ENCODE measurements at places on chromosomes 2 and 18.

GRCh38 chr2:121862286-121862685 lies 106.8 kb downstream of the TSN start:
- no peak for DNase-seq

GRCh38 chr18:63588909-63589308 lies 1.8 kb downstream of the SERPINB13 start:
- DNase-seq: no peak

DNA sequence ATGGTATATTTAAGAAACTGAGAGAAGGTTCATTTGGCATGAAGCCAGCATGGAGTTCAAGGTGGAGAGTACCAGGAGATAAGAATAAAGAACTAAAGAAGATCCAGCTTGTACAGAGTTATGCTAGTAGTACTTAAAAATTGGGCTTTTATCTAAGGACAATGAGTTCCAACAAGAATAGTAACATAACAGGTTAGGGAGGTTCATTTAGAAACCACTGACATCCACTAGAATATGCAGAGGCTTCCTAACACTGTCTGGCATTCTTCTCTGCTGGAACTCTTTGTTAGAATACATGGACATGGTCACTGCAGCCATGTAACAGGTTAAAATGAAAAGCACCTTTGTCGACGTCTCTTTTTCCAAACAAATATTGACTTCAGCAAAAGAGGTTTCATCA lies 42.6 kb upstream of the DSC1 start:
- DNase-seq: no peak

GRCh38 chr2:173747035-173747434 lies 218.1 kb downstream of the SP3 start:
- DNase-seq: no peak

GRCh38 chr2:118225666-118226065 lies 137.4 kb downstream of the INSIG2 start:
- no peak for DNase-seq

DNA sequence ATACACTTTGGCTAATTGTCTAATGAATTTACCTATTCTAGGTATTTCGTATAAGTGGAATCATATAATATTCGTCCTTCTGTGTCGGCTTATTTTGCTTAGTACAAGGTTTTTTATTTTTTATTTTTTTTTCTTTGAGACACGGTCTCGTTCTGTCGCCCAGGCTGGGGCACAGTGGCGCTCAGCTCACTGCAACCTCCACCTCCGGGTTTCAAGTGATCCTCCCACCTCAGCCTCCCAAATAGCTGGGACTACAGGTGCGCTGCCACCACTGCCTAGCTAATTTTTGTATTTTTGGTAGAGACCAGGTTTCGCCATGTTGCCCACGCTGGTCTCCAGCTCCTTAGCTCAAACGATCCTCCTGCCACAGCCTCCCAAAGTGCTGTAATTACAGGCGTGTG lies 38.2 kb downstream of the PCBP1 start:
- no peak for DNase-seq

DNA sequence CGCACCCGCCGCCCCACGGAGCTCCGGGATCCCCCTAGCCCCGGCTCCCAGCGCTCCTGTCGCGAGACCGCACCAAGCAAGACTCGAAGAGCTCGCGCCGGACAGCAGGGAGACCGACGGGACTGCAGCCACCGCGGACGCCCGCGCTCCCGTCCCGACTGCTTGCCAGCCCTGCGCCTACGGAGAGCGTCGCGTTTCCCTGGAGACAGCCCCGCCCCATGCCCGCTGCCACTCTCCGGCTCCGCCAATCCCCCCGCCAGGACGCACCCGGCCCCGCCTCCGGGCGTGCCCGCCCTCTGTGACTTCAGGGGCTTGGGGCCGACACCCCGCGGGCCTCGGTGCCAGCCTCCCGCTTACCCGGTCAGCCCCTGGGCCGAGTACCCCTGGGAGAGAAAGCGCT lies at the start of gene ANKMY1:
Gene ANKMY1, minus strand, starts transcription at position 181 of the 400 bp plus-strand sequence. CDS start 653 bp downstream, outside the sequence.
- DNase-seq: peak; percentile 58

DNA sequence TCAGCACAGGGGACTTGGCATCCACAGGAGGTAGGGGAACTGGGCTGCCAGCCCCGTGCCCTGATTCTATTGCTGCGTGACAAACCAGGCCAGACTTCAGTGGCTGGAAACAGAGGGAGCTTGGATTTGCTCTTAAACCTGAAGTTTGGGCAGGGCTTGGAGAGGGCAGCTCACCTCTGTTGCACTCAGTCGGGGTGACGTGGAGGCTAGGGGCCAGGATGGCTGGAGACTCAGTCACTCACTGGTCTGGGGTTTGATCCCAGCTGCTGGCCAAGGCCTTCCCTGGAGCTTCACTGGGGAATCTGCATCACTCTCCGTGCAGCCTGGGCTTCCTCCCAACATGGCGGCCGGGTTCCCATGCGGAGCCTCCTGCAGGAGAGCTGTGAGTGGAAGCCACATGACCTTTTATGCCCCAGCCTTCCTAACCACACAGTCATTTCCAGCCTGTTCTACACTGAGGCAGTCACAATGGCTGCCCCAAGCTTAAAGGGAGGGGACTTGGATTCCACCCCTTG lies 175.2 kb upstream of the HDAC4 start:
- no peak for DNase-seq

DNA sequence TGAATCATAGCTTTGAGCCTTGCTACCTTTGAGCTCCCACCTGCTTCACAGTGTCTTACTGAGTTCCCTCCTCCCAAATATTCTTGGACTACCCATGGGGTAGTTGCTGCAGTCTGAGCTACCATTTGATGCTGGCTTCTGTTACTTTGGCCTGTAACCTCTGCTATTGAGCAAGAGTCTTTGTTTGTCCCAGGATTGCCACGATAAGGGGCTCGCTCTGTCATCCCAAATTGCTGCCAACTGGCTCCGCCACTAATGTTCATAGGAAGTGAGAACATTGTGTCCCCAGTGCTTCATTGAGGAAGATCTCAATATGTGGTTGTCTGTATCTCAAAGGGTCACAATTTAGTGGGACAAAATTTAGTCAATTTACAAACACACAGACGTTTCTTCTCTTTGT lies 103.8 kb downstream of the TRIM43 start:
- no peak for DNase-seq

DNA sequence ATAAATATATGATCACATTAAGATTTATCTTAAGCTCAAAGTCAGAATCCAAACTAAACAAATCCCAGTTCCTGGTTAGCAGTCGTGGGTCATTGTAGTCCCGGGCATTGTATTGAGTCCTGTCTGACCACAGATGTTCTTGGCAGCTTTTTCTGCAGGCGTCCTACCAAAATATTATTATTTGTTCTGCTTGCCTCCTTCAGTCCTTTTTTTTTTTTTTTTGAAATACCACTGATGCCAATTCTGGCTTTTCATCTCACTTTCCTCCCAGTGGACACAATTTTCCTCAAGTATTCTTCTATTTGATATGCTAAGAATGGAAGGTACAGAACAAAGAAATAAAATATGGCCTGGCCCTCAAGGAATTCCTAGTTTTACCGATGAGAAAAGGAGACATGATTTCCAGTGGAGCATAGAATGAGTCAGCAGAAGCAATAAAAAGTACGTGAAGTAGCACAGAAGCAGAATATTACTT lies 151.6 kb downstream of the CSRNP3 start:
- no peak for DNase-seq

DNA sequence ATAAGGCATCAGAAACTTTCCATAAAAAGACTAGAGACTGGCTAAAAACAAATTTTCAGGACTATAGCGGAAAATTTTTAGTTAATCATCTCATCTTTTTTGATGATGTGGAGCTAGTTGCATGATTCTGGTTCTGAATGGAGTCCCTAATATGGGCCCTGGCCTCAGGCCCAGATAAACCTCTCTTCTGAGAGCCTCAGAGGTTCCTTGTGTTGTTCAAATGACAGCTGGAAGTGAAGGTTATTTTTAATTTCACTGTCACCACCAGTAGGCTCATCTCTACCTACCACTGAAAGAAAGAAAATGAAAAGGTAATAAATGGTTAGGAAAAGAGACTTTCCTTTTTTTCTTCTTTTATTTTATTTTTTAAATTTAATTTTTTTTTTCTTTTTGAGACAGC lies 75.9 kb downstream of the EVA1A start:
- no peak for DNase-seq

GRCh38 chr18:3610813-3611212 lies 160.8 kb downstream of the TGIF1 start:
- DNase-seq: no peak

DNA sequence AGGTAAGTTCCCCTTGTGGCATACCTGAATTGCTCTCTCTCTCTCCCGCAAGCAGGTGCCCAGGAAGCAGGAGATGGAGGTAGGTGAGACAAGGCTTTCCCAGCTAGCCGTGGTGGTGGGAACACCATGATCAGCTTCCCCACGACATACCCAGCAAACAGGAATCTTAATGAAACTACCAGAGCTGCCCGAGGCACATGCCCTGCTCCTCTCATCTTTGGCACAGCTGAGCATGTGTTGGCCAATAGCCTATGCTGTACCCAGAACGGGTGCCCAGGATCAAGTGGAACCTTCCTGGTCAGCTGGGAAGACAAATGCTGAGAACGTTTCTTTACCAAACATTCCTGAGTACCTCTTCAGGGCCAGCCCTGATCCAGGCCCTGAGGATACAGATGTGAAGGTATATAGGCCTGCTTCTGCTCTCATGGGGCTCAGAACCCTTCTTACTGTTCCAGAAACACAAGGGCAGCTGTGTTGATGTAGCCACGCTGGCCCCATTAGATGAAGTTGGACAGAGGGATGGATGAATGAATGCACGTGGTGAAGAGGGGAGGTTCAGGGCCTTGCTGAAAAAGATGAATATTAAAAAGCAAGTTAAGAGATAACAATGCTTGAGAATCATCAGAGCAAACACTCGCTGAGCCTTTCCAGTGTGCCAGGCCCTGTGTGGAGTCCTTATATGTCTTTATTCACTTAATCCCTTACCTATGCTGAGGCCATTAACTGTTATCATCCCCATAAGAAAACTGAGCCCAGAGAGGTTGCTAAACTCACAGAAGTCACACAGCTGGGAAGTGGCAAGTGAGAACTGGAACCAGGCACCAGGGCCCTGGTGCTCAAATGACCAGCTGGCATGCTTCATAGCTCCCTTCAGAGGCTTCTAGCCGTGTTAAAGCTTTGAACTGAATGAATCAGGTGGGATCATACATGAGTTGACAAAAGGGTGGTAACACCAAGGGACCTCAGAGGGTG lies 68.8 kb upstream of the TMEM247 start:
- no peak for DNase-seq

GRCh38 chr2:85797263-85797660 lies 43.5 kb downstream of the ATOH8 start:
- DNase-seq: no peak

DNA sequence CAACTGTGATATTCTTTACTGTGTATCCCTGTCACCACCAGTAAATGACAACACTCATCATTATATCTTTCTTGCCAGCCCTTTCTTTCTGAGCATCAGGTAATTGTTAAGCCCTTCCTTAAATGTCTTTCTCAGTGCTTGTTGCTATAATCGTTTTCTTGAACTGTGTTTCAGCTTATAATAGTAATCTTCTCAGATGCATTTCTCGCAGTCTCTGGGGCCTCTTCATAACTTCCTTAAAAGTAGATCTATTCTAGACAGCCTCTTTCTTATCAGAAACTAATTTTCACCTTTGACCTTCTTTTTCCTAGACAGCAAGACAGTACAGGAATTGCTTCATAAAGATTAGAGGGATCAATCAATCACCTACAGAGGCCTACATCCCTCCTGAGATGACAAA lies 648.1 kb downstream of the CPS1 start:
- no peak for DNase-seq

DNA sequence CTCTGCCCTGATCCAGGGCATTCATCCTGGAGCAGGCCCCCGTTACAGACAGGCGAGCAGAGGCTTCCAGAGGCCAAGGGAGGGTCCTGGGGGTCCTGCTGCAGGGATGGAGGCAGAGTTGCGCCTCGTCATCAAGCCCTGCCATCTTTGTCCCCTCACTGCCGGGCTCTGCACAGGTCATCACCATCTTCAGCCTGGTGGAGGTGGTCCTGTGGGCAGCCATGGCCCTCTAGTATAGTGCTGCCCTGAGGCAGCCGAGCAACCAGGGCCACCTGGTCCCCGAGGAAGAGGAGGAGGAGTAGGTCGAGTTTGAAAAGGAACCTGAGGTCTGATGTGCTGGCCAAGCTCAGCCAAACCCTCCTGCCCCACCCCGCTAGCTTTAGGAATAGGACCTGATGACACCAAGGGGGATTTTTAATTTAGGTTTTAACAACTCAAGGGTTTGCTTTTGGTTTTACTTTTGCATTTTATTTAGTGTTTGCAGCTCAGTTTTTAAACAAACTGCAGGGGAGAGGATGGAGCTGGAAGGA lies 8.8 kb upstream of the ALPI start:
- no peak for DNase-seq

DNA sequence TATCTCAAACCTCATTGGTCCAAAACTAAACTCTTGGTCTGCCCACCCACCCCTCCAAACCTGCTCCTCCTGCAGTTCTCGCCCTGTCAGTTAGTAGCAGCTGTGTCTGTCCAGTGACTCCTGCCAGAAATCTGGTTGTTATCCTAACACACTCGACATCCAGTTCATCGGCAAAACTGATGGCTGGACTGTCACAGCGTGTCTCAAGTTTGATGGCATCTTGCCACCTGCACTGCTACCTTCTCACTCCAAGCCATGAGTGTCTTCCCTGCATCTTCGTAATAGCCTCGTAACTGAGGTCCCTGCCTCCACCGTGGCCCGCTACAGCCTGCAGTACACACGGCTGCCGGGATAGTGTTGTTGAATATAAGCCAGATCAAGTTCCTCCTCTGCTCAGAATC lies 470.1 kb upstream of the RAB12 start:
- DNase-seq: no peak

- no peak for DNase-seq
Observed at GRCh38 chr18:76750917-76751890, 71.2 kb upstream of the ZNF236 start.

DNA sequence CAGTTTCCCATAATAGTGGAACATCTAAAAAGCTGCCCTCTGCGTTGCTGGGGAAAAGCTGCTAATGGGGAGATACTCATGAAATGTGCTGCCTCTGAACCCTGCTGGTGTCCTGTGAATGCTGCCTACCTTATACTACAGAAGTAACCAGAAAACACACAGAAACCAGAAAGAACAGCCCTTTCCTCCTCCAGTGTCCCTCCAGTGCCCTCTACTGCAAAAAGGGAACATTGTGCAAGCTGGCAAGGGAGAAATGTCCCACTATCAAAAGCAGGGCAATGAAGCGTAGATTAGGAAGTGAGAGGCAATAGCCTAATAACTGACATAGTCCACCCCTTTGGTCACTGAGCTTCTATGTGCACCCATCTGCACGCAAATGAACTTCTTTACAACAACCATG lies 162.7 kb upstream of the ETAA1 start:
- DNase-seq: no peak

GRCh38 chr2:218999881-219000568 lies 6.8 kb upstream of the CRYBA2 start:
- DNase-seq: no peak

DNA sequence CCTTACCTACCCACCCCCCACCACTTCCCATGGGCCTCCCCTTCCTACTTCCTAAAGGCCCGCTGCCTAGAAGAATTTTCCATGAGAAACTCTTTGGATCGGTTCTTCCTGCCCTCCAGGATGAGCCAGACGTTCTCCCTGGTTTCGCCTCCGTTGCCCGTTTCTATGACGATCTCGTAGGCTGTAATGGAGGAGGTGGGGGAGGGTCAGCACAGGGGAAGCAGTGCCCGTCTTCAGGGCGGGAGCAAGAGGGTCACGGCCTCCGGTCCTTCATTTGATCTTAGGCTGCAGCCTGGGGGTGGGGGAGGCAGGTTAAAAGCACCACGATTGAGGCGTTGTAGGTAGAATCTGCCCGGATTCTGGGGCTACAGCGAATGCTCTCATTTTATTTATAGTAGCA lies 172.0 kb downstream of the LOXHD1 start:
- DNase-seq: no peak

GRCh38 chr2:174561972-174562370 lies 35.6 kb downstream of the WIPF1 start:
- no peak for DNase-seq
